ENCODE measurements at places on chromosomes 5 and 9. TPM values are rescaled to one million over a fixed set of nuclear protein-coding genes. Genes with fewer than 3 reads are reported as not detected.

The C9orf153 gene
- 0.98 TPM for polyA plus RNA-seq

The SLC27A6 gene
- 7.9 TPM for polyA plus RNA-seq

The PPP2R2B gene
- 115 TPM for polyA plus RNA-seq

The C5orf58 gene
- polyA plus RNA-seq, result not detected

The CLK4 gene
- 18.2 TPM for polyA plus RNA-seq

The SLC6A18 gene
- polyA plus RNA-seq, result not detected

The IFNA21 gene
- not detected for polyA plus RNA-seq

The CCDC183 gene
- not detected for polyA plus RNA-seq

The EFCAB9 gene
- polyA plus RNA-seq, result not detected

The PIP5K1B gene
- polyA plus RNA-seq, result 47.0 TPM

The PPP3R2 gene
- polyA plus RNA-seq, result 0.31 TPM

The TTLL11 gene
- not detected for polyA plus RNA-seq

The PCDHGA2 gene
- 1.9 TPM for polyA plus RNA-seq

The CACNA1B gene
- 1.9 TPM for polyA plus RNA-seq

The OCLN gene
- 1.3 TPM for polyA plus RNA-seq

The SLC4A9 gene
- 0.11 TPM for polyA plus RNA-seq

The JAKMIP2 gene
- 63.1 TPM for polyA plus RNA-seq

The LVRN gene
- polyA plus RNA-seq, result not detected

The PCSK5 gene
- 3.4 TPM for polyA plus RNA-seq

The IL3 gene
- not detected for polyA plus RNA-seq

The PALM2AKAP2 gene
- 1.7 TPM for polyA plus RNA-seq

The LRRC19 gene
- not detected for polyA plus RNA-seq

The ASPN gene
- polyA plus RNA-seq, result 0.70 TPM

The RNF183 gene
- not detected for polyA plus RNA-seq

The PSD2 gene
- polyA plus RNA-seq, result 243 TPM

The DNAH5 gene
- polyA plus RNA-seq, result 2.1 TPM

The UBE2R2 gene
- polyA plus RNA-seq, result 19.7 TPM

The ANKRD34B gene
- polyA plus RNA-seq, result not detected

The JMY gene
- 11.8 TPM for polyA plus RNA-seq

The ERCC8 gene
- 5.7 TPM for polyA plus RNA-seq

The CCNI2 gene
- 152 TPM for polyA plus RNA-seq

The CFAP157 gene
- not detected for polyA plus RNA-seq

The TMEM174 gene
- not detected for polyA plus RNA-seq

The AK1 gene
- polyA plus RNA-seq, result 86.9 TPM

The RETREG1 gene
- polyA plus RNA-seq, result 400 TPM

The CDKN2A gene
- polyA plus RNA-seq, result 28.8 TPM

The TEK gene
- not detected for polyA plus RNA-seq

The IFNA2 gene
- polyA plus RNA-seq, result 0.22 TPM
